ENCODE measurements at places on chromosomes 3 and 15.
A peak's percentile ranks its signal among the peaks of the same experiment; 100 is the strongest.

GRCh38 chr15:38714309-38715072 lies 149.9 kb upstream of the RASGRP1 start:
- no peak for DNase-seq

GRCh38 chr3:172713316-172713715 lies 2.4 kb upstream of the NCEH1 start:
- no peak for DNase-seq

- no peak for DNase-seq
Observed at GRCh38 chr3:48415251-48415953, 14.5 kb downstream of the PLXNB1 start.

DNA sequence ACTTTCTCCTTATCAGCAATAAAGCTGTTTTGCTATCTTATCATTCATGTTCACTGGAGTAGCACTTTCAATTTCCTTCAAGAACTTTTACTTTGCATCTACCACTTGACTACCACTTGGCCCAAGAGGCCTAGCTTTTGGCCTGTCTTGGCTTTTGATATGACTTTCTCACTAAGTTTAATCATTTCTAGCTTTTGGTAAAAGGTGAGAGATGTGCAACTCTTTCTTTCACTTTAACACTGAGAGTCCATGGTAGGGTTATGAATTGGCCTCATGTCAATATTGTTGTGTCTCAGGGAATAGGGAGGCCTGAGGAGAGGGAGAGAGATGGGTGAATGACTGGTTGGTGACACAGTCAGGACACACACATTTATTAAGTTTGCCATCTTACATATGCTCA lies 31.0 kb upstream of the FAM3D start:
- DNase-seq = no peak

DNA sequence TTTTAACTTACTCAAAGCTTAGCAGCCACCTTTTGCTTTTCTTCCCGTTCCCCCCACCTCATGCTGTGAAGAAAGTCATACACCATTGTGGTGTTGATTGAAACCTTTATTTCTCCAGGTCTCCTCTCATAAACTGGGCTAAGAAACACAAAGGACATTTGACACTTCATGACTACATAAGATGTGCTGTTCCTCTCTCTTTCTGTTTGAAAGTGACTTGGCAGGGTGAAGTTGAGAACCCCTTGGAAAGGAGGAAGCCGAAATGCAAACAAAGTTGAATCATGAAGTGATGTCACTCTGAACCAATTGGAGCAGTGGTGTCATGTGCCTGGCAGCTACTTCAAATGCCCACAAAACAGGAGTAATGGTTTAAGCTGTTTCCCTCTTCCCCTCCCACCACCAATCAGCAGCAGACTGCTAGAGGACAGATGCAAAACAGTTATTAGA lies 174.7 kb downstream of the IGF1R start:
- no peak for DNase-seq

- DNase-seq = no peak
Observed at GRCh38 chr15:62085740-62086139, 19.0 kb downstream of the C2CD4A start.

- no peak for DNase-seq
Observed at GRCh38 chr3:59758672-59759071, 708.8 kb upstream of the CFAP20DC start.

GRCh38 chr3:182046166-182046764 lies 334.5 kb downstream of the SOX2 start:
- DNase-seq = no peak

- peak; percentile 58 for DNase-seq
Observed at GRCh38 chr15:101314336-101315125, 19.5 kb upstream of the SNRPA1 start.
